Ovary (tissue), 10 donors: ENCODE measurements at places on chromosomes 2 and 18. TPM values are rescaled to one million over a fixed set of nuclear protein-coding genes. Genes with fewer than 3 reads are reported as not detected.
A peak's percentile ranks its signal among the peaks of the same experiment; 100 is the strongest.

GRCh38 chr2:143125717-143126116, 3.5 kb upstream of the ARHGAP15 start:
- H3K36me3 ChIP-seq = no peaks in the 10 kb centered on the region
- no peaks in the 10 kb centered on the region for H3K4me1 ChIP-seq
- no peak overlapping the region for H3K4me3 ChIP-seq
- H3K27me3 ChIP-seq = no peaks in the 10 kb centered on the region
- no peak overlapping the region for H3K27ac ChIP-seq

GRCh38 chr18:23570912-23571504, 15.3 kb downstream of the NPC1 start:
- H3K27ac ChIP-seq = no peak overlapping the region
- no peak for DNase-seq
- no peak overlapping the region for H3K4me3 ChIP-seq
- peaks cover 3% of the 10 kb centered on the region for H3K4me1 ChIP-seq
- H3K36me3 ChIP-seq = no peaks in the 10 kb centered on the region
- H3K27me3 ChIP-seq = no peaks in the 10 kb centered on the region

The PASK gene
- total RNA-seq = 11.8 TPM

GRCh38 chr18:54257015-54257414, 12.3 kb upstream of the POLI start:
- DNase-seq = no peak
- no peaks in the 10 kb centered on the region for H3K27me3 ChIP-seq
- no peak overlapping the region for H3K27ac ChIP-seq
- no peak overlapping the region for H3K4me3 ChIP-seq
- H3K36me3 ChIP-seq = no peaks in the 10 kb centered on the region

The SH3BP4 gene
- 36.9 TPM for total RNA-seq

DNA sequence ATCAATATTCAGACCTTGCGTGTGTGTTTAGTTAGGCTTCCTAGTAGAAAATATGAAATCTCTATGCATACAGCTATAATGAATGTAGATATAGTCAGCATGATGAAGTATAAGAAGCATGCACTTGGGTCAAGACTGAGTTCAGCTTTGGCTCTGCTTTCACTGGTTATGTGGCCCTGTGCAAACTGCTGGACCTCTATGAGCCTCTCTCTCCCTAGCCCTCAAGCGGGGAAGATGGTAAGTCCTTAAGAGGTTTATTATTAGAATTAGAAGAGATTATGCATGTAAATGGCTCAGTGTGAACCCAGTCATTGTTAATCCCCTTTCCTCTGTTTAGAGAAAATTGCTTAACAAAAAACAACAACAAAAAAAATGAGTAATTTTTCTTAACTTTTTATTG, 178.8 kb upstream of the NXPH2 start:
- H3K4me1 ChIP-seq = no peaks in the 10 kb centered on the region
- no peak overlapping the region for H3K4me3 ChIP-seq
- H3K27ac ChIP-seq = no peak overlapping the region

GRCh38 chr2:192634557-192634956, 439.8 kb upstream of the TMEFF2 start:
- H3K4me1 ChIP-seq = no peaks in the 10 kb centered on the region
- no peak overlapping the region for H3K27ac ChIP-seq
- no peak overlapping the region for H3K4me3 ChIP-seq
- DNase-seq = no peak

- H3K4me3 ChIP-seq = peak overlapping the region; percentile 60
- peak overlapping the region; percentile 98 for H3K27ac ChIP-seq
- no peaks in the 10 kb centered on the region for H3K4me1 ChIP-seq
- no peaks in the 10 kb centered on the region for H3K36me3 ChIP-seq
Observed at GRCh38 chr18:5237083-5237722, 40.1 kb upstream of the AKAIN1 start.

DNA sequence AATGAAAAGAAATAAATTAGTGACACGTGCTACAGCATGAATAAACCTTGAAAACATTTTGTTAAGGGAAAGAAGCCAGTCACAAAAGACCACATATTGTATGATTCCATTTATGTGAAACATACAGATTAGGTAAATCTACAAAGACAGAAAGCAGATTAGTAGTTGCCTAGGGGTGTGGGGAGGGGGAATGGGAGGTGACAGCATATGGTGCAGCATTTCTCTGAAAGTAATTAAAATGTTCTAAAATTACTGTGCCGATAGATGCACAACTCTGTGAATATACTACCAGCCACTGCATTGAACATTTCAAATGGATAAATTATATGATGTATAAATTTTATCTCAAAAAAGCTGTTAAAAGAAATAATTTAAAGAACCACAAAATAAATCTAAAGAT, 161.0 kb downstream of the TRIB2 start:
- H3K27ac ChIP-seq = no peak overlapping the region
- no peak overlapping the region for H3K4me3 ChIP-seq
- no peaks in the 10 kb centered on the region for H3K36me3 ChIP-seq
- DNase-seq = no peak

DNA sequence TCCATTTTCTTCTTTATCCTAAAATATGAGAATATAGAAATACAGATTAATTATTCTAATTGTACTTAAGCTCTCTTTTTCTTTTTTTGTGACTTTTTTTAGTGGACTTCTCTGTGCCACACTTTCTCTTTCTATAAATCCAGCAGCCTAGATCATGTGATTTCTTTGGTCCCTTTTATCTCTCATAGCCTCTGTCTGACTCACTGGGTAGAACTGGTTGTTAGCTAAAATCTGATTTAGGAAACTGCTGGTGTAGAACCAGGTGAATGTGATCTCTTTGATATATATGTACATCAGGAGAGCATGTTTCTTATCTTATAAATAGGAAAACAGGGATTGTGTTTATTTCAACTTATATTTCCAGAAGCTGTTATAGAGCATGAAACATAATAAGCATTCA, 54.9 kb downstream of the VRK2 start:
- no peak for DNase-seq
- H3K27me3 ChIP-seq = no peaks in the 10 kb centered on the region
- no peak overlapping the region for H3K4me3 ChIP-seq
- no peaks in the 10 kb centered on the region for H3K4me1 ChIP-seq

DNA sequence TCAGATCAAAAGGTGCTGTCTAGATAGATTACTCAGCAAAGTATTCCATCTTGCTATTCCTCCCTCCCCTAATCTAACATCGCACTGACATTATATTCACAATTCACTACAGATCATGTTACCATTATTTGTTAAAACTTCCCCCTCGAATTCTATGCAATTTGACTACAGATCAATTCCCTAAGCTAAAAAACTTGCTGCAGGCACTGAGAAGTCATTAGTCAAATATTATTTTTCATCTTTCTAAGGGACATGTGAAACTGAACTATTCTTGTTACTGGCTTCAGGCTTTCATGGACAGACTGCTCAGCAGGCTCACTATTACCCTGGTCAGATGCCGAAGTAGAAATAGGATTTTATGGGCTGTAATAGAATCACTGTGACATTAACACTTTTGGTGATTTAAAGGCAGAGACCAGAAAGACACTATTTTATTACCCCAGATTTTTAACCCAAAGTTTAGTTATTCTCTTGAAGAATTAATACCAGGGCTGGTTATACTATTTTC, 15.1 kb downstream of the MYL1 start:
- H3K27ac ChIP-seq = no peak overlapping the region
- no peaks in the 10 kb centered on the region for H3K4me1 ChIP-seq
- H3K4me3 ChIP-seq = no peak overlapping the region

GRCh38 chr2:50687327-50687726, 344.6 kb downstream of the NRXN1 start:
- H3K27me3 ChIP-seq = no peaks in the 10 kb centered on the region
- DNase-seq = no peak
- H3K27ac ChIP-seq = no peak overlapping the region
- H3K36me3 ChIP-seq = no peaks in the 10 kb centered on the region
- H3K4me1 ChIP-seq = no peaks in the 10 kb centered on the region
- H3K4me3 ChIP-seq = no peak overlapping the region

The MAPK4 gene
- 1.7 TPM for total RNA-seq

The LTBP1 gene
- 58.1 TPM for total RNA-seq

DNA sequence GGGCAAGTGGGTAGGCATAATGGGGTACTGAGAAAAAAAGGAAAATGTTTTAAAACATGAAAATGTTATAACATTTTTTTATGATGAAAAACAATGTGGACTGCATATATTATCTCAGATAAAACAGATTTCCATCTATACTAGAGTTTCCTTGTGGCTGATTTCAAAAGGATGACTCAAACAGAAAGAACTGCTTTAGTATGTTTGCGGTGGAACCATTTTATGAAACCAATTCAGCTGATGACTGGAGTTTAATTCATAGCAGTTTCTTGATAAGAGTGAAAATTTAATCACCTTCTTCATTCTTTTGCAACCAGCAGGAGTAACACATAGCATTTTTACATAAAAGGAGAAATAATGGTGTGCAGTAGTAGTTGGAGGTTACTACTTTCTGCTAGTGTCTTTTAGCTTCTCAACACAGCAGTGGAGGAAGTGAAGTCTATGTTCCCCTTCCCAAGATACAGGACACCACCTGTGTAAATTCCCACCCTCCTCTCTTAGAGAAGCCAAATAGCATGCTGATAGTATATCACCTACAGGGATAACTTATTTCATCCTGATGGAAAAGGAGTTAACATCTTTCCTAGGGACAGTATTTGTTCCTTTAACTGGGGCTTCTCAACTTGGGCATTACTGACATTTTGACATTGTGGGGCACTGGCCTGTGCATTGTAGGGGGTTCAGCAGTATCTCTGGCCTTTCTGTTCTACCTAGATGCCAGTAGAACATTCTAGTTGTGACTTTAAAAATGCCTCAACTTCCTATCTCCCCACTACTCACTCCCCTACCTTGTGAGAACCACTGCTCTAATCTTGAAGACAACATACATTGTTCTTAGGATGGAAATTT, 29.9 kb downstream of the PELI1 start:
- no peak for DNase-seq
- peaks cover 4% of the 10 kb centered on the region for H3K4me1 ChIP-seq
- H3K4me3 ChIP-seq = no peak overlapping the region
- H3K36me3 ChIP-seq = no peaks in the 10 kb centered on the region
- H3K27ac ChIP-seq = no peak overlapping the region
- H3K27me3 ChIP-seq = no peaks in the 10 kb centered on the region

The FAM228A gene
- total RNA-seq = 2.3 TPM

DNA sequence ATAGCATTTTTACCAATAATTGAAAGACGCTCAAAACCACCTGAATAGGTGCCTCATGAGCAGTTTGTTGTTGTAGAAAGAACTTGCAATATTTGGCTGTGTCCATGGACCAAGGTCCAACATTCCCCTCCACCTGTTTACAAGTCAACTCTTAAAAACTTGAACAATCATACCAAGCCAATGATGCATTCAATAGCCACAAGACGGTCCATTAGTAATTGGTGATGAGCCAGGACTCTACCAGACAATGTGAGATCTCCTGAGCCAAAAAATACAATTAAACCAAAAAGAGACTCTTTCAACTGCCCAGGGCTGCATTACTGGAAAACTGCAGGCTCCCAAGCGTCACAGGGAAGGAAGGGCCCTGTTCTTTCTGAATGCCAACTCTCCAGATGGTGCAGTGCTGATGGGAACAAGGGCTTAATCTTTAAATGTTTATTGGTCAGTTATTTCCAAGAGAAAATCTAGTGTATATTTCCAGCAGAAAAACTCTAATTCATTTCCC, 118.8 kb upstream of the EPB41L3 start:
- no peak overlapping the region for H3K27ac ChIP-seq
- H3K36me3 ChIP-seq = no peaks in the 10 kb centered on the region
- no peaks in the 10 kb centered on the region for H3K27me3 ChIP-seq
- no peak for DNase-seq
- no peaks in the 10 kb centered on the region for H3K4me1 ChIP-seq
- no peak overlapping the region for H3K4me3 ChIP-seq

The ANKRD30BL gene
- 1.4 TPM for total RNA-seq

- no peak overlapping the region for H3K27ac ChIP-seq
- no peaks in the 10 kb centered on the region for H3K27me3 ChIP-seq
- no peaks in the 10 kb centered on the region for H3K36me3 ChIP-seq
- H3K4me1 ChIP-seq = peaks cover 6% of the 10 kb centered on the region
- DNase-seq = no peak
Observed at GRCh38 chr2:222653280-222653679, 2.6 kb downstream of the FARSB start.

DNA sequence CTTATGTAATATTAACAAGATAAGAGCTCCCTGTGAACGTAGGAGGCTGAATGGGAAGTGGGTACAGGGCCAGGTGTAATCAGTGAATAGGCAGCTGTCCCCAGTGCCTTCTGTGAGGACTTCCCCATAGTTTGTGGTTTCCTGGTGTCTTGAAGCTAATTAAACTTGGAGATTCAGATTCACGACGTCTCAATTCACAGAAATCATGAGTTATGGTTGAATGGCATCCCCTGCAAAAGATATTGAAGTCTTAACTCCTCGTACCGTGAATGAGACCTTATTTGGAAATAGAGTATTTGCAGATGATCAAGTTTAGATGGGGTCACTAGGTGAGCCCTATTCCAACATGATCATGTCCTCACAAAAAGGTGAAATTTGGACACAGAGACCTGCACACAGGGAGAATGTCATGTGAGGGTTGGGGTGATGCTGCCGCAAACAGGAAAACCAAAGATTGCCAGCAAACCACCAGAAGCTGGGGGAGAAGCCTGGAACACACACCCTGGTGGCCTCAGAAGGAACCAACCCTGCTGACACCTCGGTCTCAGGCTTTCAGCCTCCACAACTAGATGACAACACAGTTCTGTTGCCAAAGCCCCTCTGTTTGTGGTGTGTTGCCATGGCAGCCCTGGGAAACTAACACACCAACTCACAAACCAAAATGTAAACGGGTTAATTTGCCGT, 13.2 kb downstream of the ARL4C start:
- H3K27me3 ChIP-seq = no peaks in the 10 kb centered on the region
- H3K4me1 ChIP-seq = no peaks in the 10 kb centered on the region
- H3K4me3 ChIP-seq = no peak overlapping the region
- H3K36me3 ChIP-seq = no peaks in the 10 kb centered on the region

DNA sequence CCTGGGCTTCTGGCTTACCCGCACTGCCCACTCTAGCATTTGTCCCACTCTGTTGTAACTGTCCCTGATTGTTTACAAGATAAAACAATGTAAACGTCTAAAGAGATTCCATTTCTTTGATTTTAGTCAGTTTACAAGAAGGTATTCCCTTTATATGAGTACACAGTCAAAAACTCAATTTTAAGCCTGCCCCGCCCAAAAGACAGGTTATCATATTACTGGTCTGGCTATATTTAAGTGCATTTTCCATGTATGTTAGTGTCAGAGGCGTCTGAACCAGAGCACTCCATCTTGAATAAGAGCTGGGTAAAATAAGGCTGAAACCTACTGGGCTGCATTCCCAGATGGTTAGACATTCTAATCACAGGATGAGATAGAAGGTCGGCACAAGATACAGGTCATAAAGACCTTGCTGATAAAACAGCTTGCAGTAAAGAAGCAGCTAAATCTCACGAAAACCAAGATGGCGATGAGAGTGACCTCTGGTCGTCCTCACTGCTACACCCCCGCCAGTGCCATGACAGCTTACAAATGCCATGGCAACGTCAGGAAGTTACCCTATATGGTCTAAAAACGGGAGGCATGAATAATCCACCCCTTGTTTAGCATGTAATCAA, 15.0 kb downstream of the GPR45 start:
- H3K4me3 ChIP-seq = no peak overlapping the region
- DNase-seq = no peak
- no peaks in the 10 kb centered on the region for H3K36me3 ChIP-seq
- no peaks in the 10 kb centered on the region for H3K27me3 ChIP-seq
